Activated naive CD4-positive, alpha-beta T cell (primary cell): ENCODE measurements at places on chromosomes 1 and 21.

DNA sequence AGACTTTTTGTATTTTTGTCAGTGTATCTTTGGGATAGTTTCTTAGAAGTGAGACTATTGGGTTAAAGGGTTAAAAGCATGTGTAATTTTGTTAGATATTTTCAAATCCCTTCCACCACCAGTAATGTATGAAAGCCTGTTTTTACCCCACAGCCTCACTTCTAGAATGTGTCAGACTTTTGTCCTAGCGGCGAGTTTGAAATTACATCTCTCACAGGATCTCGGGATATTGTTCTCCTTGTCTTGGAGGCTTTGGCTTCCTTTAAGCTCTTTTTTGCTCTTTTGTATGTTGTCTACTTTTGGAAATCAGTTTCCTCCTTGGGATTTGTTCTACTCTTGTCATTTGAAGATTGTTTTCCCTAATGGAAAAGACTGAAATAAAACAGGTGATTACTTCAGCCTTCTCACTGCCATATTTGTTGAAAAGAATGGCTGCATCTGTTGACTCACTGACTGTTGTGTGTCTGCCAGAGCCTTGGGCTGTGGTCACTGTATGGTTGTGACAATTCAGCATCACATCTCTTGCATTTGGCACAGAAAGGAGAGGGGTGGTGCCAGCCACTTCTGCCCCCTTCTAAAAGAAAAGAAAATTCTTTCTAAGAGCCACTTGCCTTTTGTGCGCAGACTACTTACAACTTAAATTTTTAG, 22.6 kb downstream of the ST3GAL3 start:
- no peak for DNase-seq

DNA sequence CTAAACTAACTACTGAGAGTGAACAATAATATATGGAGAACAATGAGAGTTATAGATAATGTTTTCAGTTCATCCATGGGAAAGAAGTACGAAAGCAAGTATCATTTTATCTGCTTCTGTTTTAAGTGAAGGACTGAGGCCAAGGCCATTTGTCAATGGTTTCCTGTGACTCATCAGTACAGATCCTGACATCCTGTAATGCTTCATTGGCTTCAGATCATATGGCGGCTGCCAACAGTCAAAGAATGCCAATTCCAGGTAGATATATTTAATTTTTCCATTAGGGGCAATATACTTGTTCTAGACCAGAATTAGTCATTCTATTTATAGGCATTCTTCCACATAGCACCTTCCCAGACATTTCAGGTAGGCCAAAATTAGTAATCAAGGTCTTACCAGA, 97.3 kb downstream of the USH2A start:
- DNase-seq = no peak

GRCh38 chr1:206573762-206574161, 38.5 kb downstream of the EIF2D start:
- DNase-seq = no peak

DNA sequence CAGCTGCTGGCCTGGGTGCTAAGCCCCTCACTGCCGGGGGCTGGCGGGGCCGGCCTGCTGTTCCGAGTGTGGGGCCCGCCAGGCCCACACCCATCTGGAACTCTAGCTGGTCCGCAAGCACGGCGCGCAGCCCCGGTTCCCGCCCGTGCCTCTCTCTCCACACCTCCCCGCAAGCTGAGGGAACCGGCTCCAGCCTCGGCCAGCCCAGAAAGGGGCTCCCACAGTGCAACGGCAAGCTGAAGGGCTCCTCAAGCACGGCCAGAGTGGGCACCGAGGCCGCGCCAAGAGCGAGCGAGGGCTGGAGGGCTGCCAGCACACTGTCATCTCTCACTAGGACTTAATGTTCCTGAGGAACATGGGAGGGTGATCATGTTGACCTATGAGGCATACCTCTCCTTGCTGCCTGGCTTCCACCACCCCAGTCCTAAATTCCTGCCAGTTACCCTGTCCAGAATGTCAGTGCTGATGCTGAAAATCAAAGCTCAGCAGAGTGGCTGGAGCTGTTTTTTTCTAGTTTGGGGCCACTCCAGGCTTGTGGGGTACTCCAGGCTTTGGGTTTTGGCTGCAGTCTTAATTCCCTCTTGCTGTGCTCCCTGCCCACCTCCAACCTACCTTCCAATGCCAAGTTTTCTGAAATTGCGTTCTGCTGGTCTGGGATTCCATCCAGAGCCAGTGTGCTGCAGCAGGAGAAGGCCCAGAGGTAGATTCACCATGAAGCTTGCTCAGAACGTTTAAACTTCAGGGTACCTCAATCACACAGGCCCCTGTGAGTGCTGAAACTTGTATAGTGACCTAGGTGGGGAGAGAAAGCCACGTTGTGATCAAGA, 44.2 kb upstream of the LPGAT1 start:
- DNase-seq = no peak

DNA sequence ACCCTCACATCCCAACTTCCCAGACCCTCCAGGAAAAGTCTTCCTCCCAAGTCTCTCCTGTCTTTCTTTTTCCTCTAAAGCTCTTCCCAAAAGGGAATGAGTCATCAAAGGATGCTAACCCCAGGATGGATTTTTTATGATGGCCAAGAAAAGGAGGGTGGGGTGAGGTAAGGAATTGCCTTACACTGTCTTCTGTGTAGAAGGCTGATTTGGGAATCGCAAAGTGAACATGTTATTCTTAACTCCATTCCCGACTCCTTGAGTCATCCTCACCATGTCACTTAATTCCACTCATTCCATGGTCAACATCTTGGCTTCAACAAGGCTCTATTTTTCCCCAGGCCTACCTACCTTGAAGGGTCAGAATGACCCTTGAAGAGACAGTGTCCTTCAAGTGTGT, 44.0 kb downstream of the TBX15 start:
- no peak for DNase-seq

DNA sequence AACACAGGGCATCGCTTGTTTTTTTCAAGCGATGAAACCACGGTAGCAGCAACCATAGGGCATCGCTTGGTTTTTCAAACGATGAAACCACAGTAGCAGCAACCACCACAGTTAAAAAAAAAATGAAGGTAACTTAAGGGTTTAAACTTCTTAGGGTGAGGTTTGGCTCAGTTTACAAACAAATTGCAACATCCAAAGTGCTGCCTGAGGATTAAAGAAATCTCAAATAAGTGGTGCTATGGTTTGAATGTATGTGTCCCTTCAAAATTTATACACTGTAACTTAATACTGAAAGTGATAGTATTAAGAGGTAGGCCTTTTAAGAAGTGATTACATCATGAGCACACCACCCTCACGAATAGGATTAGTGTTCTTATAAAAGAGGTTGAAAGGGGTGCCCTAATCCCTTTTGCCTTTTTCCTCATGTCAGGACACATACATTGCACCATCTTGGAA, 6.4 kb upstream of the GBP5 start:
- DNase-seq = no peak

GRCh38 chr1:206687915-206688442, 3.3 kb downstream of the MAPKAPK2 start:
- no peak for DNase-seq

- DNase-seq = no peak
These were observed 38.0 kb downstream of the KDM1A start for GRCh38 chr1:23057301-23057700.

DNA sequence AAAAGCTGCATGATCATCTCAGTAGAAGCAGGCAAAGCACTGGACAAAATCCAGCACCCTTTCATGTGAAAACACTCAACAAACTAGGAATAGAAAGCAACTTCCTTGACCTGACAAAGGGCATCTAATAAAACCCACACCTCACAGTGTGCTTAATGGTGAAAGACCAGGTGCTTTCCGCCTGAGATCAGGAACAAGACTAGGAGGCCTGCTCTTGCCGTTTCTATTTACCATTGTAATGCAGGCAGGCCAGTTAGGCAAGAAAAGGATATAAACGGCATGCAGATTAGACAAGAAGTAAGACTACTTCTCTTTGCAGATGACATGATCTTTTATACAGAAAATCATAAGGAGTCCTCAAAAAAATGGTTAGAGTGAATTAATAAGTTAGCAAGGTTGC, 37.2 kb downstream of the SLC37A1 start:
- no peak for DNase-seq

- no peak for DNase-seq
These were observed 23.1 kb upstream of the CTPS1 start for GRCh38 chr1:40956407-40956806.

GRCh38 chr1:168447871-168448270, 95.9 kb downstream of the XCL2 start:
- no peak for DNase-seq

DNA sequence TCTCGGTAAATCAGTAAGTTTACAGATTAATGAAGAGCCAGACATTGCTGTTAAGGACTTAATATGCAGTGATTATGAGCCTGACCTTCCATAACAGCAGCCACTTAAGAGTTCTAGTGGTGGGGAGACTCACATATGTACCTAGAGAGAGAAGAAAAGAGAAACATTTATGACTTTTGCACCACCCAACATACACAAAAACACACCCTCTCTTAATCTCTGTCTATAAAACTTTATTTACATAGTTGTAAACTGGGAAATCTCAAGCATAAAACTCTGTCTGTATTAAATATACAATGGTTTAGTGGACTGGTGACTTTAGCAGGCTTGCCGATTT, 347.4 kb upstream of the ADGRL2 start:
- no peak for DNase-seq

GRCh38 chr21:44547656-44548331, 3.5 kb downstream of the KRTAP10-2 start:
- no peak for DNase-seq

GRCh38 chr1:32494711-32495337, 30.0 kb downstream of the ZBTB8B start:
- no peak for DNase-seq

DNA sequence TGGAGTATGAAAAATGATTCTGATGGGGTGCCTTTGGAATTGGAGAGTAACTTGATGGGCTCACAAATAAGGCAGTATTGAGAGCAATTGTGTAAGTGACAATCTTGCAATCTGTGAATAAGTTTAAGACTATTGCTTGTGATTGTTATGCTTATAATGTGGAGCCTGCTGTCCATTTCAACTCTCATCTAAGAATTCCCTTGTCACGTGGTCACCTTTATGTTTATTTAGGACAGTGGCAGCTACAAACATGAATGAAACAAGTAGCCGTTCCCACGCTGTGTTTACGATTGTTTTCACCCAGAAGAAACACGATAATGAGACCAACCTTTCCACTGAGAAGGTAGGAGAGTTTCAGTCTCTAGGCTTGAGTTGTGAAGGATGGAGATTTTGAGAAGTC, 57.6 kb downstream of the KIF1B start:
- no peak for DNase-seq

DNA sequence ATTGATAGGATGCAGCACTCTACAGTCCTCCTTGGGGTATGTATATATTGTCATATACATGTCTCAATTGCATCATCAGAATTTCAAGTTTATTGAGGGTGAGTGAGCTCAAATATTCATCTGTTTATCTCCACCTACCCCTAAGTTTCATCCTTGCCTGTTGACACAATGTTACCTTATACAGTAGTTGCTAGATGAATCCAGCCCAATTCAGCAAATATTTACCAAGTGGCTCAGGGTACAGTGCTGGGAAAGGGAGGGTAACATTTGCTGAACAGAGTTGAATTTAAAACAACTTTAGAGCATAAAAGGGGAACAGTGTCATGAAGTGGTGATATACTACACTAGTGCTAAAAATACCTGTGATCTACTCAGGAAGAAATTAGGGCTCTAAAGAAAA, 14.4 kb downstream of the ELAVL4 start:
- DNase-seq = no peak

GRCh38 chr1:24199291-24199900, 12.3 kb upstream of the IFNLR1 start:
- peak; percentile 61 for DNase-seq

- no peak for DNase-seq
These were observed 1.4 kb downstream of the NCF2 start for GRCh38 chr1:183588827-183589226.

GRCh38 chr1:6490181-6491080, 1.0 kb downstream of the PLEKHG5 start:
- DNase-seq = peak; percentile 15

DNA sequence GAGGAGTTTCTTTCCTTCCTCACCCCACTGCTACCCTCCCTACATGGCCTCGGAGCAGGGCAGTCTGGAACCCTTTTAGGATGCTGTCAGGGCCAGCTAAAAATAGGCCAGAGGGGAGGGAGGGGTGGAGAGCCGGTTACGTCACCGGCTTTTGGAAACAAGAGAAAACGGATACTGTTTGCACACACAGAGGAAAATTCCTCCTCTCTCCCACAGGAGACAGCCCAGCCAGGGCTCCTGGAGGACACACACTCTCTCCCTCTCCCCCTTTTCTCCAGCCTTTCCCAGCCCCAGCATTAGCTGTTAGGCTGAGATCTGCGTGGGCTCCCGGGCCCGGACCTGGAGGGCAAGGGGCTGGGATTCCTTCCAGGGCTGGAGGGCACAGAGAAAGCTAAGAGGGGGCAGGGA, 20.0 kb upstream of the ALDH4A1 start:
- DNase-seq = no peak

DNA sequence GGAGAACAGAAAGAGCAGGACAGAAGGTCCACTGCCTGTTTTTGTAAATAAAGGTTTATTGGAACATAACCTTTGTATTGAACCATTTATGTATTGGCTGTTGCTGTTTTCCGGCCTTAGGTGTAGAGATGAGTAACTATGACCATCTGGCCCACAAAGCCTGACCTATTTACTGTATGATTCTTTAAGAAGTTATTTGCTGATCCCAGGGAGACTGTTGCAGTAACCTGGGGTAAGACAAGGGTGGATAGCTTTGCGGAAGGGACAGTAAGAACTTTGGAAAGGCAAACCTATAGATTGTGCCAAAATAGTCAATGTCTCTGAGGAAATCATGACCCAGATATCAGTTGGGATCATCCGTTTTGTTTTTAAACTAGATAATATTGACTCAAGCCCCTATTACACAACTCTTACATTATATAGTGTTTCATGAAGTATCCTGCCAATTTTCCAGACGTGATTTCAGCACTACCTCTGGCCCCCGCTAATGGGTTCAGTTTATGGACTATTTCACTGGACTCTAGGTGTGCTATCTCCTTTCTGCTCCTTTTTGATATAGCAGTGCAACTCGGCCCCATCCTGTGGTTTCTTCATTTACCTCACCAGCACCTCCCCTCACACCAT, 20.8 kb upstream of the TLCD4 start:
- no peak for DNase-seq
